ENCODE measurements at places on chromosomes 12 and 14.
A peak's percentile ranks its signal among the peaks of the same experiment; 100 is the strongest.

DNA sequence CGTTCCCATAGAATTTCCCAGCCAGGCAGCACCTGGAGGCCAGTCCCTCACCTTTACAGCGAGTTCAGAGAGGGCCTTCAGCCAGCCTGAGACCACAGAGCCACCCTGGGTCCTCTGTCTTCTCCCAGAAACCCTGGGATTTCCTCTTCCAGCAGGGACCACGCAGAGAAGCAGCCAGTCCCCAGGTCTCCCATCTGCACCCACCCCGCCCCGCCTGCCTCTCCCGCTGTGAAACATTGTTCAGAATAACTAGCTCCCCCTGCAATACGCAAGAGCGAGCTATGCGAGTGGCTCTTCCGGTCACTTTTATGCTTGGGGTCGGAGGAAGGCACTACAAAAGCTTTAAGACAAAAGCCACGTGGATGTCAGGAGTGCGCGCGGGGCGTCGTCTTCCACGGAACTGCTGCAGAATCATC, 77.8 kb downstream of the SERPINA3 start:
- DNase-seq: no peak

DNA sequence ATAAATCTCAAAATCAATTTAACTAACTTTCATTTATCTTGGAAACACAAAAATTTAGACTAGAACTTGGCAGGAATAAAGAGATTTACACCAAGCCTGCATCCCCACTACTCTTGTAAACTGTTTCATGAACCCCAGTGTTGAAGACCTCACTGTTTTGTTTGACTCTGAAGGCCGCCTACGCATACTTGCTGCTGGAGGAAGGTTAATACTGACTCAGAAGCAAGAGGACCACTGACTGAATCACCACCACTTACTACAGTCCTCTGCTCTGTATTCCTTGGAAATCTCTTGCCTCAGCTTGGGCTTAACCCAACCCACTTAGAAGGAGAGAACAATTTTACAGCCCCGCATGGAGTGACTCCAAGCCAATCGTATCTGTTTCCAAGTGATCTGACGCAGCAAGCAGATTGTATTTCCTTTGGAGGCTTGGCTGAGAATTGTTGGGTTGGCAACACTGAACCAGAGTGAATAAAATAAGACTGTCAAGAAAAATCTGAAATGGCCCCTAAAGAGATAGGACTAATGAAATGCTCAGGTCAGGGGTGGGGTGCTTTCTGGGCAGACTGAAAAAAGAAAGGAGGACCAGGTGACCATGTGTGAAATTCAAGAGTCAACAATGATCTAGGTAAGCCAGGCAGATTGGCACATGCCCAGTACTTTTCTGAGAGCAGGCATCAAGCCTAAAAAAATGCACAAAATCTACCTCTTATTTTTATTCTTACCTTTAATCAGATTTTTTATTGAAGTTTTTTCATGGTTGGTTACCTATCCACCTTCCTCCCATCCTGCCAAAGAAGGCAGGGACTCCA, 248.6 kb downstream of the ZFP36L1 start:
- DNase-seq: no peak

DNA sequence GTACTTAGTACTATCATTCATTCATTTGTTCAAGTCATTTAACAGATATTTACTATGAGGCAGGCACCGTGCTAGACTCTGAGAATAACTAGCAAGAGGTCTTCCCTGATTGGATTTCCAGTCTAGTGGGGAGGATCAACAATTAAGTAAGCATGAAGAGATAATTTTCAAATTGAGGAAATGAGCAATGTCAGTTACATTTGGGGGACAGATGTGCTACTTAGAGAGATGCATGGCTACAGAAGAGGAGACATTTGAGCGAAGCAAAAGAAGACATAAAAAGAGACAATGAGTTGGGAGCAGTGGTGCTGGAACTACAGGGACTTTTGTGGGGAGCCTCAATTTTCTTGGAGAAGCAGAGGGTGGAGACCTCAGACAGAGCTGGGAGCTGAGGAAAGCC, 7.7 kb downstream of the KCNA5 start:
- no peak for DNase-seq

DNA sequence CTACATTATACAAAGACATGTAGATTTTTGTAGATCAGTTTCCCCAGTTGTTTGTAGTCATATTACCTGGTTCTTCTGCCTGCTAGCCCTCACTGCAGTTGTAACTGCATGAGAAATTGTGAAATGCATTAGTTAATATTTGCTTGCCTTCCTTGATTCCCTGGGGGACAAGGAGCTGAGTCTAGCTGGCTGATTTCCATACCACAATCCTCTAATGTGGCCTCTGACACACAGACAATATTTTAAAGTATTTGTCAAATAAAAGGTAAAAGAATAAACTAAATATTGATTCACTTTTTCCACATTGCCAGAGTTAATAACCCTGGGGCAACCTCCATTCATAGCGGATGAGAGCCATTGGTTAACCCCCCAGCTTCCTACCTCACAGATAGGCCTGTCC, 128.8 kb upstream of the TMEM132C start:
- no peak for DNase-seq

DNA sequence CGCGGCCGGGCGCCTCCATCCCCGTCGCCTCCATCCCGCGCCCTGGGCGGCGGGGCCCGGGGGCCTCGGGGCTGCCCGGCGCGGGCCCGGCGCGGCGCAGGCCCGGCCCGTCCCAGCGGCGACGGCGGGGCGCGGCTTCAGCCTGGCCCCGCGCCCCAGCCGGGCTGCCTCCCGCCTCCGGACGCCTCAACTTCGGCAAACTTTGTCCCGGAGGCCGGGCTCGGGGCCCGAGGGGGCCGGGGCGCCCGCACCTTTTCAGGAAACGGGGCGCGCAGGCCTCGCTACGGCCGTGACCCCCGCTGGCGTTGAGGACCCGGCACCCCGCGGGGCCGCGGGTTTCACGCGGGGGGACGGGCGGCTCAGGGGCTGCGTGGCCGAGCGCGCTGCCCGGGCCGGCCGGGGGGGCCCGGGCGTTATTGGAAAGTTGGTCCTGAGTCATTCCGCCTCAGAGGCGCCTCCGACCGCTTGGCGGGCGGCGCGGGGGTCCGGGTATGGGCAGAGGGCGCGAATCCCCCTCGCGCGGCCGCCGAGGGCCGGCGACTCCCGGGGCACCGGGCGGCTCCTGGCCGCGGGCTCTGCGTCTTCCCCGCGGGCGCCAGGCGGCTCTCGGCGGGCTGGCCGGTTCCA, 575 bp downstream of the TRAF3 start:
- DNase-seq: peak; percentile 30

GRCh38 chr12:40055228-40055579, 50.7 kb downstream of the SLC2A13 start:
- no peak for DNase-seq

- DNase-seq: no peak
These were observed 60.9 kb downstream of the SVOP start for GRCh38 chr12:108959748-108960655.

- no peak for DNase-seq
These were observed 383.1 kb downstream of the TMEM132D start for GRCh38 chr12:129520739-129521138.

DNA sequence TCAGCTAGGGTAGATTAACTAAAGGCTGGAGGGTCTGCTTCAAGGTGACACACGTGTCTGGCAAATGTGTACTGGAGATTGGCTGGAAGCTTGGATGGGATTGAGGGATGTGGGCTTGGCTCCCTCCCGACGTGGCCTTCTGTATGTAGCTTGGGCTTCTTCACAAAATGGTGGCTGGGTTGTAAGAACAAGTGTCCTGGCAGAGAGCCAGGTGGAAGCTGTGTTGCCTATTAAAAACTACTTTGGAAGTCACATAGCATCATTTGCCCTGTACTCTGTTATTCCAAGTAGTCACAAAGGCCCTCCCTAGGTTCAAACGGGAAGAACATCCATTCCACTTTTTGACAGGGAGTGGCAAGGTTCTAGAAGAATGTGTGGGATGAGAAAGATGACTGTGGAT, 174.1 kb upstream of the PRICKLE1 start:
- no peak for DNase-seq

GRCh38 chr12:68962877-68963855, 30.2 kb upstream of the CPM start:
- DNase-seq: no peak

- DNase-seq: no peak
These were observed 16.8 kb upstream of the CACNA2D4 start for GRCh38 chr12:1935242-1935641.

DNA sequence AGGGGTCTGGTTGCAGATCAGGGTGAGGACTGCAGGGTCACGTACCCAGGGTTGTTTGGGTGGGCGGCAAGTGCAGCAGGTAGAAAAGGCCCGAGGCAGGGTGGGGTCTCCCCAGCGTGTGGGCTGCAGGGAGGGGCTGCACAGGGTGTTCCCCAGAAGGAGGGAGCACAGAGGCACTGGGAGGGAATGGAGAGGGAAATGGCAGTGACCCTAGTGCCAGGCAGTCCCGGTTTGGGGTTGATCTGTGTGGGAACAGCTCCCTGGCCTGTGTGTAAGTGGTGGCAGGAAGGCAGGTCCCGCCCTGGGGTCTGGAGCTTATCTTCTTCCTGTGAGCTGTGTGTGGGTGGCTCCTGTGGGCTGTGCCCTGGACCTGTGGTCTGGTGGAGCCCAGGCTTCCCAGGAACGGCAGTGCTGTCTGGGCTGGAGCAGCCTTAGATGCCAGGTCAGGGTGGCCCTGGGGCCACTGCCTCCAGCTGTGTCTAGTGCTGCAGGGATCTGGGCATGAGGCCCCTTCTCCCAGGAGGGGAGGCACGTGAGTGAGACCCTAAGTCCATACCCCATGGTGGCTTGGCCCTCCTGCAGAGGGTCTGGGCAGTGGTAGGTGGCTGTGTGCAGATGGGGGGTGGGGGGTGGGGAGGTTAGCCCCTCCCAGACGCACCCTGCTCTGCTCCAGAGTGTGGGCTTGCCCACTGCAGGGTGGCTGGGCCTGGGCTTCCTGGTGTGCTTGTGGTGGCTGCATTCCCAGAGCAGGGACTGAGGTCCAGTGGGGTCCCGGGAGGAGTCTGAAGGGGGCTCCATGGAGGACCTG, 363.5 kb downstream of the TMEM121 start:
- DNase-seq: no peak

GRCh38 chr12:64184216-64184615, 37.9 kb downstream of the KICS2 start:
- no peak for DNase-seq

DNA sequence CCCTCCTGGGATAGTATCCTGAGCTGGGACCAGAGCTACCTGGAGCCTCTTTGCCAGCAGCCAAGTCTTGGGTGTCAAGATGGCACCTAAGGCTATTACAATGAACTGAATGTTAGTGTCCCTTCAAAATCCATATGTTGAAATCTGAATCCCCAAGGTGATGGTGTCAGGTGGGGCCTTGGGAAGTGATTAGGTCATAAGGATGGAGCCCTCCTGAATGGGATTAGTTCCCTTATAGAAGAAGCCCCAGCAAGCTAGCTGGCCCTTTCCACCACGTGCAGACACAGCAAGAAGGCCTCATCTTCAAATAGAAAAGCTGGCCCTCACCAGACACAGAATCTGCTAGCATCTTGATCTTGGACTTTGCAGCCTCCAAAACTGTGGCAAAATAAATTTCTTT, 12.4 kb downstream of the NFKBIA start:
- no peak for DNase-seq

GRCh38 chr14:24483604-24484252, 24.3 kb downstream of the CMA1 start:
- DNase-seq: no peak

DNA sequence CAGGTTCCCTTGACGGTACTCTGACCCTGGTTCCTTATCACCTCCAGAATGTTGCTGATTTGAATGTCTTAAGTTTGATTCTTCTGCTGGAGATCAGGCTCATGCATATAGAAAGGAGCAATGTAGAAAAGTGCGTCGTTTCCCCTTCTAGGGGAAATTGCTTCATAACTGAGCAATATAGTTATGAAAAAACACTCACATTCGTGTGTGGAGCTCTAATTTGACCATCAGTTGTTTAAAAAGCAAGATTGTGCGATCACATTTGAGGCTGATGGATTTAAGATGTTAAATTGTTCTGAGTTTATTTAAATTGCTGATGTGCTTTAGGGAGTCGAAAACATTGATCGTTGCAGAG, 19.2 kb downstream of the PELI2 start:
- no peak for DNase-seq

DNA sequence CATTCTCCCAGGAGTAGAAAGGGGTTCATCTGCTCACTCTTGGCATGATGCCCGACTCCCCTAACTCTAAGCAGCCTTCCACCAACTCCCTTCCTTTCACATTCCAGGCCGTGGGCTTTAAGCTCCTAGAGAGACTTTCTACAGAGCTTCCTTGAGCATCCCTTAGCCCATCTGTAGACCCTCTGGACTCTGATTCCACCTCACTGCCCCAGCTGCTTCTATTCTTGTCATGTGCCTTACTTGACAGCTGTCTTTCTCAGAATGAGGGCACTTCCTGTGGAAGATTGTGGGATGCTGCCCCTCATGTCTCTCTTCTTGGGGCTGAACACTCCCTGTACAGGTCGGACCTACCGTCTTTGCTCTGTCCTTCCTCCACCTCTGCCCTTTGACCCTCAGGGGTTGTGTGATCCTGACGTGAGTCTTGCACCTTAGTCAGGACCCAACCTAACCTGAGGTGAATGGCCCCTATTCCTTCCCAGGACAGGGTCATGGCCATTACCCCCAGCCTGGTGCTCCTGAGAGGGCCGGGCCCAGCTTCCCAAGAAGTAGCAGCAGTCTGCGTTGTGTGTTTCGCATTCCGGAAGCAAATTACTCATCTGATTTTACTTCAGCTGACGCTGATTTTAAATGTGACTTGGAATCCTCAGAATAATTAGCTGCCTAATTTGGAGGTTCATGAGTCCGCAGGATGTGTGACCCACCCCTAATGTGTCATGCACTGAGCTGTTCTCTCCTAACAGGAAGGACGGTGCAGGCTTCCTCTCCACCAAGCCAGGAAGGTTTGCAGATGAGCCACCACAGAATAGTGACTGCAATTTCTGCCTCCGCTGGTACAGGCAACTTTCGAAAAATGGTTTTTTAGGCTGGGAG, 2.7 kb upstream of the GALNT6 start:
- peak; percentile 61 for DNase-seq

DNA sequence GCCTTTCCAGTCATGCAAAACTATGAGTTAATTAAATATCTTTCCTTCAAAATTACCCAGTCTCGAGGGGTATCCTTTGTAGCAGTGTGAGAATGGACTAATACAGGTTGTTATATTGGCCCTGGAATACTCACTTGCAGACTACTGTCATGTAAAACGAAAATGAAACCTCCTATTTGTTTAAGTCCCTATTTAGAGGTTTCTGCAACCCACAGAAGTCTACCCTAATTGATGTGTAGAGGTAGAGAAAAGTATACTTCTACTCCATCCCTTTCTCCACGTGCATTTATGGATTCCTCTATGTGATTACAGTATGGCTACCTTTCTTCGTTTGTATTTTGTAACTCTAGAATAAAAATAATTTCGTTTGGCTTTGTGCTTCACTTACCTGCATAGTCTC, 371.1 kb downstream of the FSCB start:
- no peak for DNase-seq

DNA sequence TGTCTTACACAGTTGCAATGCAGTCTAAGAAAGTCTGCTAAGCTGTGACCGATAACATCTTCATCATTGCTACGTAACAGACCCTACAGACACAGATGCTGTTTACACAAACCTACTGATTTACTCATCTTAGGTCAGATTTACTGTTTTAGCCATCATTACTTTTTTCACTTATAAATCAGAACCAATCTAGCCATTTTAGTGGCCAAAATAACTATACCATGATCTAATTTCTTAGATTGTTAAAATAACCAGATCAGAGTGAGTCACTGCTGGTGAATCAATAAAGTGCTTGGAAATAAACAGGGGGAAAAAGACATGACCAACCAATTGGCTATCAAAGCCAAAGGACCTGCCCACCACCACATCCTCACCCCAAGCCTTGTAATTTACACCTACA, 57.0 kb upstream of the FOXN3 start:
- no peak for DNase-seq
